Right kidney (tissue), 9 donors: ENCODE measurements at places on chromosomes 7 and 10.

DNA sequence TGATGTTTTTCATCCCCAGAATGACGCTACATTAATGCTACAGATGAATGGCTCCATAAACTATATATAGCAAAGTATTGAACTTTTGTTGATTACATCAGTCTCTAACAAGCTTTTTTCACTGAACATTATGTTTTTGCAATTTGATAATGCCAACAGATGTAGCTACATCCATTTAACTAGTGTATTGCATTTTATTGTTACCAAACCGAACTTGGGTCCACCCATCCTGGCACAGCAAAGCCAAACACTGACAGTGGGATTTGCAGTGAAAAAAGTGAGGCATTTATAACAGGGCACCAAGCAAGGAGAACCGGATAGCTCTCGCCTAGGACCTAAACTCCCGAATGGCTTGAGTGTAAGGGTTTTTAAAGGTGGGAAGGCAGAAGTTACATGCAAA is 182.8 kb upstream of the TNS3 start:
- DNase-seq, result no peak

DNA sequence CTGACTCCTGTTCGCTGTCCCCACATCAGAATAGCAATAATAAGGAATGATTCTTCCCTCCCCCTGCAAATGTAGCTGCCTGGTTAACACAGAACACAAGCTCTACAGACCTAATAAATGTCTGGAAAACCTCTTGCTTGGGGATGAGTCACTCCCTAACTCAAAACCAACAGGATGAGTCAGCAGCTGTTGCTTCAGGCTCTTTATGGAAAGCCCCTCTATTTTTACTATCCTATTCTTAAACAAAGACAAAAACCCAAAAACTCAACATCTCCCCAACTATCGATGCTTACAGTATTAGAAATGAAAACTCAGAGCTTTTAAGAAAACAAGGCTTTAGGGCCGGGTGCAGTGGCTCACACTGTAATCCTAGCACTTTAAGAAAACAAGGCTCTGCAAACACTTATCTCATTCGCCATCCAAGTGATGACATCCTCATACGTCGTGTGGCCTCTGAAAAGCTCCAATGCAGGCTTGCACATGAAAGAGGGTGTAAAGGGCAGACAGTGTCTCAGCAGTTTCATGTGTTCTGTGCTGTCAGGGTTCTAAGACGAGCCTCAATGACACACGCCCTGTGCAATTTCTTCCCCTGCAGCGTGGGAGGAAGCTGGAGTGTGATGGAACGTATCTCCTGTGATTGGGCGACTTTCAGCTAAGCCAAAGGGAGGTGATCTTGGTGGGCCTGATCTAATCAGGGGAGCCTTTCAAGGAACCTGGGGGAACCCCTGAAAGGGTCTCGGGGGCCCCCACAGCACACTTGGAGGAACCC is 70.1 kb downstream of the AMZ1 start:
- DNase-seq, result no peak

- peak; percentile 83 for DNase-seq
These were observed 842 bp downstream of the NMT2 start for GRCh38 chr10:15167411-15168290.

DNA sequence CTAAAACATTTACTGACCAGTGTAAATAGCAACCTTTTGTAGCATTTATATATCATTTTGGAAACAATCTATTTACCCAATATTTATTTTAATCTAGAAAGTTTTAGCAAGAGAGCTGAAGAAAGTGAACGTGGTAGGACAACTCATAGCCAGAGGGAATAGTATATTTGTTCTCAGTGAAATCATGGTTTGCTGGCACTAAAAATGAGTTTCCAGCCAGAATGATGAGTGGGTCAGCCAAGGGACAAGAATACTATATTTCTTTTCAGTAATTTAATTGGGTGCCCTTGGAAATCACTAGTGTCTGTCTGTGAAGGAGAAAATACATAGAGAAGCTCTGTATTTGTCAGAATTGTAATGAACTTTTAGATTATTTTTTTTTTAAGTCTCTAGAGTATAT is 74.9 kb downstream of the MINPP1 start:
- DNase-seq, result no peak

- DNase-seq, result no peak
These were observed 95.7 kb downstream of the EMX2 start for GRCh38 chr10:117638200-117638599.

GRCh38 chr10:86221442-86222335 is 144.9 kb downstream of the GRID1 start:
- no peak for DNase-seq

GRCh38 chr7:71377062-71377461 is 245.1 kb downstream of the GALNT17 start:
- DNase-seq, result no peak

GRCh38 chr7:156725936-156726335 is 85.4 kb downstream of the RNF32 start:
- DNase-seq, result no peak

DNA sequence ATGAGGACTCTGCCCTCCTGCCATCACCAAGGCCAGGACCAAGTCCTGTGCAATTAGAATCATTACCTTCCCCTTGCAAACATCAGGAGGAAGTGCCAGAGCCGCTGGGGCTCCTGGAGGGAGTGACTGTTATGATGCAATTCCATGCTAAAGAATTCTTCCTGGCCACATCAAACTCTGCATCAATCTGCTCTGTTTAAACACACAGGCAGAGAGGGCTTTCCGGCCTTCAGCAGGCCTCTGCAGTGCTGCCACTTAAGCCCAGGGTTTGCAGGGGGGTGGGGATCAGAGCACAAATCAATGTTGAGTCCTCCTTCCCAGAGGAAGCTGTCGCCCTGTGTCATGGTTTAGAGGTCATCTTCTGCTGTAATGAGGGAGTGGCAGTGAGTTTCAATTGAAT is 58.1 kb downstream of the CTBP2 start:
- DNase-seq, result no peak

GRCh38 chr7:130758429-130759056 is 24.5 kb upstream of the KLF14 start:
- peak; percentile 13 for DNase-seq

GRCh38 chr10:113126229-113127201 is 176.5 kb downstream of the TCF7L2 start:
- peak; percentile 72 for DNase-seq

DNA sequence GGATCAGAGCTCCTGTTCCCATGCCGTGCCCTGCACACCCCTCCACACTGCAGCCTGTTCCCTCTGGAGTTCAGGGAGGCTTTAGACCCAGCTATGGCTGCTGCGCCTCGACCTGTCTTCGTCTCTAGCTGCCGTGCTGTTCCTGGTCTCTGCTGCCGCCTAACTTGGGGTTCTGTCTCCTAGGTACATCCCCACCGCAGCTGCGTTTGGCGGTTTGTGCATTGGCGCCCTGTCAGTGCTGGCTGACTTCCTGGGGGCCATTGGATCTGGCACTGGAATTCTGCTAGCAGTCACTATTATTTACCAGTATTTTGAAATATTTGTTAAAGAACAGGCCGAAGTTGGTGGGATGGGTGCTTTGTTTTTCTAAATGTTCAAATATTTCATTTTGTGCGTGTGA is 31.6 kb downstream of the NUDT5 start:
- DNase-seq, result no peak

DNA sequence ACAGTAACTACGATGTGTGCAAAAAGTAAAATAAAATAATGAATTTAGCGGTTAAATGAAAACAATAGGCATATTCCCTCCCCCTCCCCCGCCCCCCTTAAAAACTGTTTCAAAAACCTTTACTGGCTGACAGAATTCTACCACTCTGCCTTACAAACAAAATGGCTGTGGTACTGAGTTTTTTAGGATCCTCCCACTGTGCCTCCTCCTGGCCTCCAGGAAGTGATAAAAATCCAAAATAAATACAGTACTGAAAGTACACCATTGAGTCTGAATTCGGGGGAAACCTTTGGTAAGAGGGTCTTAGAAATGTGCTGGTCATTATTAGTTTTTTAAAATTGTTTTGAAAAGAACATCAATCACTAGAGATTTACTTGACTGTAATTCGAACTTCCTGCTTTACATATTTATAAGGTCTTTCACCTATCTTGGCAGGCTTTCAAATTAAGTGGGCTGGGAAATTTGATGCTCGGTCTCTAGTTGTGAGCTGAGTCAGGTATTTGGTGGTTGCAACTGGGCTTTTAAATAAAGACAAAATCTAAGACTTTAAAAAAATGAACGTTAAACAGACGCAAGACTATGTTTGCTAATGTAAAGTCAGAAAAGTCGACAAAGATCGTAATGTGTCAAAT is 32.5 kb upstream of the EPC1 start:
- peak; percentile 81 for DNase-seq

- no peak for DNase-seq
These were observed 14.5 kb upstream of the JMJD1C start for GRCh38 chr10:63480237-63480636.

DNA sequence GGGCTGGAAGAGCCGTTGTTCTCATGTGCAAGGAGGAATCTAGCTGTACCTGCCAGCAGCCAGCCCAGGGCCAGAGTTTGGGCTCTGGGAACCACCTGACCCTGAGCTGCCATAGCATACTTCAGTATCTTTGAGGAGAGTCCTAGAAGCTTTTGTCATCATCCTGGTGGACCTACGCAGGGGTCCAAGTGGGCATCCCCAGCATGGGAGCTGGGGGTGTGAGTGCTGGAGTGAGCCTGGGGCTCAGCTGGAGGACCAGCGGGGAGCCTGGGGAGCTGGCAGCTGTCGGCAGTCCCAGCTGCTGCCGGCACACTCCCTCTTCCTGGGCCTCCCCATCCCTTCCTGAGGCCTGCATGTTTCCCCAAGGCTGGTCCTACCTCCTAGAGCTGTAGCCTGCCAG is 32.5 kb downstream of the C10orf105 start:
- DNase-seq, result no peak

- DNase-seq, result no peak
These were observed 443.2 kb upstream of the SEMA3A start for GRCh38 chr7:84637568-84638338.

GRCh38 chr7:138196971-138197896 is 121.0 kb downstream of the AKR1D1 start:
- no peak for DNase-seq

DNA sequence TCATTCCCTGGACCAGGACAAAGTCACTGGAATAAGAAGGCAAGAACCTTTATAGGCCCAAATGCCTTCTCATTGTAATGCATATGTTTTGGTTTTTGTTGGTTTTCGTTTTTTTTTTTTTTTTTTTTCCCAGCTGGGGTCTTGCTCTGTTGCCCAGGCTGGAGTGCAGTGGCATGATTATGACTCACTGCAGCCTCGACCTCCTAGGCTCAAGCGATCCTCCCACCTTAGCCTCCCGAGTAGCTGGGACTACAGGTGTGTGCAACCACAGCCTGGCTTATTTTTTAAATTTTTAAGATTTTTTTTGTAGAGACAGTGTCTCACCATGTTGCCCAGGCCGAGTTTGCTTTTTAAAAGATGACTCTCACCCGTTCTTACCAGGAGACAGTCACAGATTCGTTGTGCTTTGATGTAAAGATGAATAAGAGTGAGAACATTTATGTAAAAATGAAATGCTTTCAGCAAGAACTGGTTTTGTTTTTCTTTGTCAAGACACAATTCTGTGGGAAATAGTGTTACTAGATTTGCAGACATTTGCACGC is 7.6 kb downstream of the IQCE start:
- DNase-seq, result no peak

DNA sequence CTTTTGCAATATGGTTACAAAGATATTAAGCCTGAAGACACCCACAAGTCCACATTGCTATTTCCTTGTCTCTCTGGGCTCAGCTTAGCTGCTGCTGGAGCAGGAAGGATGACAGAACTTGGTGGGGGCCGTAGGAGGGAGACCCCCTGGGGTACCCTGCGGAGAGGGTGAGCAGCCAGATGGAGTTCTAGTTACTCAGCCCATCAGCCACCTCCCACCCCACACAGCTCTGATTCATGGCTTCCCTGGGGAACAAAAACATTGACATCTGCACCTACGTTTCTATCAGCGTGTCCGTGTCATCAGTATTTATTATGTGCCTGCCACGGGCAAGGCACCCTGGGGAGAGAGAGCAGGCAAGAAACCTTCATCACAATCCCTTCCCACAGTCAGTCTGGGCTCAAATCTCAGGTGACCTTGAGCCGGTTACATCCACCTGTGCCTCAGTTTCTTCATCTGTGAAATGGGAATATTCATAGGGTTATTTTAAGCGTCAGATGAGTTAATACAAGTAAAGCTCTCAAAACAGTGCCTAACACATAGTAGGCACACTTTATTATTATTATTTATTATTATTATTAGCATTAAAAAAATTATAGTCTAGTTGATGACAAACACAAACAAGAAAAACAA is 131.5 kb downstream of the C10orf105 start:
- DNase-seq, result no peak

DNA sequence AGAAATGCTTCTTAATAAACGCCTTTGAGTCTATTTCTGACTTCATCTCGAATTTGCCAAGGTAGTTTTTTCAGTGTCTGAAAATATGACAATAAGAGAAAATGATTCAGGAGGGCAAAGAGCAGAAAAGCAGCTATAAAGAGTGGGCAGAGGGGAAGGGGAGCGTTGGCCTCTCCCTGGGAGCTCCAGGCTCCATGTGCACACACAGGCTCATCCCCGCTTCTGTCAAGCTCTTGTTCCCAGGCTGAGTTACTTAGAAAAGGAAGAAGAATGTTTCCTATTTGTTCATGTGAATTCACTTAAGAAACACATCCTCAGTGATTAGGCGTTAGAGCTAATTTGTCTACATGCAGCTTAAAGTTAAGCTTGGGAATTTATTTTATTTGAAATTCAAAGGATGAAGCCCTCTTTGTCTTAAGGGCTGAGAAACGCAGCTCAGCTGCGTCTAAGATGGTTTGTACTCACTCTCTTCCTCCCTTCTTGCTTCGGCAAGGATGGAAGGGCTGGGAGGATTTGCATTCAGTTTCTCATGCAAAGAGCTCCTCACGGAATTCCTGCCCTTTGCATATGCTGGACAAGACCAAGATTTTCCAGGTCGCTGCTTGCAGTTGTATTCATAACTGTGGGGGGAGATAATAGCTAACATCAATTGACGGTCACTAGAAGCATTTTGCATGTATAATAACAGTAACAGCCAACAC is 29.0 kb upstream of the ATXN7L1 start:
- DNase-seq, result no peak

GRCh38 chr10:58969576-58969975 is 206.9 kb upstream of the PHYHIPL start:
- no peak for DNase-seq

DNA sequence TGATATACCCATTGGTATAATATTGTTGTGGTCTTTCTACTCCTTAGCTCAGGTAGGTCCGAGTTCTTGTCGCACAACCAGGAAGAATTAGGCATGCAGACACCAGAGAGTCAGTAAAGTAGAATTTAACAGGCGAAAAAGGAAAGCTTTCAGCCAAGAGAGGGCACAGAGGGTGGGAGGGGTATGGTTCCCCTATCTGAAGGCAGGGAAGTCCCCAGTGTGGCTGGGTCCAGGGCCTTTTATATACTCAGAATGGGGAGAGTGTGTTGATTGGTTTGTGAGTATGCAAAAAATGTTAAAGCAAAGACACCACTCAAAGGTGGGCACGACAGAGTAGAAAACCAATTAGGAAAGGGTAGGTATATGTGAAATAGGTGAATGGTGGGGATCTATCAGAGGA is 53.9 kb downstream of the IMMP2L start:
- DNase-seq, result no peak

GRCh38 chr7:2256306-2257045 is 14.4 kb downstream of the NUDT1 start:
- no peak for DNase-seq

DNA sequence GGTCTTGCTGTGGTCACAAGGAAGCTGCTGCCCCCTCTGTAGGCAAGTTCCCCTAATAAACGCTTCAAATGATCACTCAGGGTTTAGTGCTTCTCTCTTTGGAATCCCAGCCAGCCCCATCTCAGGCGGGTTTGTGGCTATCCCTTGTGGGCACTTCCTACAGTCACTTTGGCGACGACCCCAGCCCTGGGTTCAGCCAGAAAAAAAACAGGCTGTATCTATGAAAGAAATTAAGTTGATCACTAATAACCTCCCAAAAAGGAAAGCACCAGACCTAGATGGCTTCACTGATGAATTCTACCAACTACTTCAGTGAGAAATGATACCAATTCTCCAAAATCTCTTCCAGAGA is 208.2 kb downstream of the MAD1L1 start:
- DNase-seq, result no peak
